ENCODE measurements at places on chromosomes 5 and 9. TPM values are rescaled to one million over a fixed set of nuclear protein-coding genes. Genes with fewer than 3 reads are reported as not detected.

- H3K27me3 ChIP-seq: no peaks in the 10 kb centered on the region
- no peaks in the 10 kb centered on the region for H3K4me1 ChIP-seq
- no peak overlapping the region for H3K4me3 ChIP-seq
These were observed 22.5 kb upstream of the POMT1 start for GRCh38 chr9:131480258-131480657.

DNA sequence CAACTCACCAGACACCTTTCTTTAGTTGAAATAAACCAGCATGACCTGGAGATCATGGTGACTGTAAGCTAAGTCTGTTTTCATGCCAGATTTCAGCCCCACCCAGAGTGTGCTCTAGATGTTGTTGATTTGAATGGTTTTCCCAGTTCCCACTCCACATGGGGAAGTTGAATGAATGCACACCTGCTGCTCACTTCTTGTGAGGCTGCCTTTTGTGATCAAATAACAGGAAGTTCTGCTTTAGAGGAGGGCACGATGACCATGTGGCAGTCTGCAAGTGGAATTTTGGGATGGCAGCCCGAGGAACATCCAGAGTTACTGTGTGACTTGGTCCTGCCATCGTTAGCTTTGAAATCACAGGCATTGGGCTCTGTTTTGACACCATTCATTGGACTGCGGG lies 18.7 kb downstream of the SLC46A2 start:
- no peaks in the 10 kb centered on the region for H3K4me1 ChIP-seq
- no peak overlapping the region for H3K4me3 ChIP-seq
- peaks cover 4% of the 10 kb centered on the region for H3K36me3 ChIP-seq
- H3K27me3 ChIP-seq: no peaks in the 10 kb centered on the region

DNA sequence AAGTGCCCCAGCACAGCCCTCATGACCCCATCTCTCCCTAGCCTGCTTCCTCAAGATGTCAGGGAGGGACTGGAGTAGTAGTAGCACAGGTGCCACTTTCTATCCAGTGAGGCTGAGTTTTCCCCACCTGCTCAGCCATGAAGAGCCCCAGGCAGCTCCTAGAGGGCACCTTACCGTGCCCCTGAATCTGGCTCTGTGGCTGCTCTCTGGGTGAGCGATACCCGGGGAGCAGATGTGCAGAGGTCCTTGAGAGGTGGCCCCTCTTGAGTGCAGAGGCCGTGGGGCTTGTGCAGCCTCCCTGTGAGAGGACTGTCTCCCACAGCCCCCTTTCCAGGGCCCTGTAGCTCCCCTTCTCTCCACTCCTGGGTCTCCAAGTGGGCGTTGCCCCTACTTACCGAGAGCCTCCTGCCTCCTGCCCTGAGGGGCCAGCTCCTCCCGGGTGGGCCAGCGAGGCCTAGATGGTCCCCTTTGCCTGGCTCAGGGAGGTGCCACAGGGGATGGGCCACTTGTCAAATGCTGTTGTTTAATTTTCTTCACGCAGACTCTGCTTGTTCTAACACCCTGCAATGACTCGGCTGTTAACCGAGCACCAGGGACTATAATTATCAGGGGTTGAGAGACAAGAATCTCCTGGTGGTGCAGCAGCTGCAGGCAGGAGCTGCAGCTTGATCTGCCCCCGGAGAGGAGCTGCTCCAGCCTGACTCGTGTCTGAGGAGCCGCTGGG lies 29.6 kb upstream of the PITX1 start:
- H3K36me3 ChIP-seq: no peaks in the 10 kb centered on the region
- H3K27me3 ChIP-seq: peaks cover 2% of the 10 kb centered on the region
- H3K4me3 ChIP-seq: no peak overlapping the region
- DNase-seq: no peak
- H3K4me1 ChIP-seq: no peaks in the 10 kb centered on the region

DNA sequence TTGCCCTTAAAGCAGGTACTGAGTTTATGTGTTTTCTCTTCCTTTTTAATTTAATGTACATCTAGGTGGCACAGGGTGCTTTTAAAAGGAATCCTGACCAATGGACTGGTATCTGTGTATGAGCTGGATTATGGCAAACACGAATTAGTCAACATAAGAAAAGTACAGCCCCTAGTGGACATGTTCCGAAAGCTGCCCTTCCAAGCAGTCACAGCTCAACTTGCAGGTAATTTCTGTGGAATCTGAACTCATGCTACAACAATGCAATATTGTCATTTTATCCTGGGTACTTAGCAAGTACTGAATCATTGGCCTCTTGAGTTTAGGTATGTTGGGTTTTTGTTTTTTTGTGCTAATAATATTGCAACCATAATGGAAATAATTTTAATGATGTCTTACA lies 14.4 kb upstream of the TMOD1 start:
- H3K27me3 ChIP-seq: no peaks in the 10 kb centered on the region
- H3K4me3 ChIP-seq: no peak overlapping the region
- H3K36me3 ChIP-seq: peaks cover 47% of the 10 kb centered on the region
- no peak for DNase-seq

DNA sequence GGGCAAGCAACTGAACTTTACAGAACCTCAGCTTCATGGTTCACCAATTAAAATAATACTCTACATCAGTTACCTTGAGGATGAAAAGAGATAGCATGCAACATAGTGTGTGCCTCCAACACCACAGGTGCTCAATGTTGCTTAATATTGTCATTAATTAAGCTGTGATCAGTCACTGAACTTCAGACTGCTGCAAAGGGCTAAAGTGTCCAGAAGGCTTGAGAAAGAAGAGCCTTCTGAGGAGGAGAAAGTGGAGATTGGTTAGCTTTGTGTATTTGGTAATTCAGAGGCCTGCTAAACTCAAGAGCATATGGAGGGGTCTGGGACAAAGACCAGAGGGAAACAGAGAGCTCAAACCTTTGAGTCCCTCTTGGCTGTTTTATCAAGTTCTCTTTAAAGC lies 66.3 kb upstream of the SELENOP start:
- H3K27ac ChIP-seq: no peak overlapping the region
- peaks cover 12% of the 10 kb centered on the region for H3K4me1 ChIP-seq
- no peak overlapping the region for H3K4me3 ChIP-seq
- no peak for DNase-seq
- peaks cover 8% of the 10 kb centered on the region for H3K27me3 ChIP-seq
- no peaks in the 10 kb centered on the region for H3K36me3 ChIP-seq

PAEP gene
- total RNA-seq: not detected
